ENCODE measurements at places on chromosomes 4 and X. TPM values are rescaled to one million over a fixed set of nuclear protein-coding genes. Genes with fewer than 3 reads are reported as not detected.

DNA sequence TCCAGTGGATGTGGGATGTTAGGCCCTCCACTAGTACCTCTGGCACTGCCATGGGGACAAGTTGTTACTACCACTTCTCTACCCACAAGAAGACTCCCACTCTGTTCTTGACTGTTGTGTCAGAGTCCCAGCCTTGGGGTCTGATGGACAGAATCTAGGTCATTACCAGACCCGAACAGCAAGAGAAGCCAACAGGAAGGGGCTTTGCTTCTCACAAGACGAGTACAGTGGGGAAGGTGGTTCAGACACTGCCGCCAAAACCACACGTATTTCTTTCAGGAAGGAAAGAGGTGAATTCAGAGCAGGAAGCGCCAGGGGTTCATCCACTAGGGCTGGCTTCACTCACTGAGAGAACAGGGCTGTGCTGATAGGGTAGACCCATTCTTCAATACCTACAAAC, 161.3 kb upstream of the KIT start:
- no peak for DNase-seq

DNA sequence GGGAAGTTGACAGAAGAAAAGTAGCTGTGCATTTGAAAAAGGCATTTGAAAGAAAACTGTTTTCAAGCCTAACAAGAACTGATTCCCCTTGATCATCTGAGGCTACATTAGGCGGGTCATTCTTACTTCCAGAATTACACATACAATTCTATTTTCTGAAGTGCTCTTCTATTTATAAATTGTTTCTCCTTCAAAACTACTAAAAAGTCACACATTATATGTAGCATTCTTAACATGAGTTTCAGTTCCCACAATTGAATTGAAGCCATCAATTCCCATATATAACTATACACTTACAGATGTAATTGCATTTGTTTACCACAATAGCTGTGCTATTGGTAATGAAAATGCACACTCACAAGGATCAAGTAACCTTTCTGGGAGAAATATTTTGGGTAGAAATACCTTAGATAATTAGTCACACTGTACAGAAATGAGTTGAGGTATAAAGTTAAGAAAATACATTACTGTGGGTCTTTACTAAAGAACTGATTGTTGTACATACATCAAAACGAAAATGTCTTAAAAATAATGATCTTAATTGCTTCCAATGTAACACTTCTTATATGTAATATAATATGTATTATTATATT, 1688.0 kb upstream of the AGA start:
- no peak for DNase-seq

- no peak for DNase-seq
These were observed 30.8 kb upstream of the AFAP1 start for GRCh38 chr4:7970361-7970946.

GRCh38 chrX:71550578-71550977, 17.7 kb downstream of the OGT start:
- DNase-seq: no peak

GRCh38 chr4:47490550-47490949, 5.5 kb downstream of the ATP10D start:
- no peak for DNase-seq

DNA sequence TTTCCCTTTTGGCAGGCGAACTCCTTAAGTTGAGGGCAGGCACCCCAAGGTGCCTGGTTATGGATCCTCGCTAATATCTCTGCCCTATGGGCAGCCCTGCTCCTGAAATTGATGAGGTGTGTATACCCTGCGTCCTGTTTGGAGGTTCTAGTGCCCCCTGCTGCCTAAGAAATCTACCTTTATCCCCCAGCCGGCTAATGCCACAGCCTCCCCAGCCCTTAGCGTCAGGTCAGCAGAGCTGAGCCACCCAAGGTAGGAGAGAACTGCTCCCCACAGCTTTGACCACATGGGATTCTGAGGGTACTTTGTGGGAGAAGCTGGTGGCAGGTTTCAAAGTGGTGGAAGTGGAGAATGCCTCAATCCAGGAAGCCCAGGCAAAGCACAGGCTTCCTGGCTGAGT, 50.8 kb downstream of the ANAPC4 start:
- no peak for DNase-seq

The CPLX1 gene
- total RNA-seq: 3.7 TPM

GRCh38 chr4:113122066-113122465, 72.6 kb downstream of the ANK2 start:
- DNase-seq: no peak

- no peak for DNase-seq
These were observed 37.7 kb upstream of the FRAS1 start for GRCh38 chr4:78019414-78019813.

The NPY5R gene
- not detected for total RNA-seq

GRCh38 chrX:73930300-73930699, 367.3 kb downstream of the CHIC1 start:
- no peak for DNase-seq

The ZBED1 gene
- total RNA-seq: 35.3 TPM

The MAGEB17 gene
- total RNA-seq: not detected

DNA sequence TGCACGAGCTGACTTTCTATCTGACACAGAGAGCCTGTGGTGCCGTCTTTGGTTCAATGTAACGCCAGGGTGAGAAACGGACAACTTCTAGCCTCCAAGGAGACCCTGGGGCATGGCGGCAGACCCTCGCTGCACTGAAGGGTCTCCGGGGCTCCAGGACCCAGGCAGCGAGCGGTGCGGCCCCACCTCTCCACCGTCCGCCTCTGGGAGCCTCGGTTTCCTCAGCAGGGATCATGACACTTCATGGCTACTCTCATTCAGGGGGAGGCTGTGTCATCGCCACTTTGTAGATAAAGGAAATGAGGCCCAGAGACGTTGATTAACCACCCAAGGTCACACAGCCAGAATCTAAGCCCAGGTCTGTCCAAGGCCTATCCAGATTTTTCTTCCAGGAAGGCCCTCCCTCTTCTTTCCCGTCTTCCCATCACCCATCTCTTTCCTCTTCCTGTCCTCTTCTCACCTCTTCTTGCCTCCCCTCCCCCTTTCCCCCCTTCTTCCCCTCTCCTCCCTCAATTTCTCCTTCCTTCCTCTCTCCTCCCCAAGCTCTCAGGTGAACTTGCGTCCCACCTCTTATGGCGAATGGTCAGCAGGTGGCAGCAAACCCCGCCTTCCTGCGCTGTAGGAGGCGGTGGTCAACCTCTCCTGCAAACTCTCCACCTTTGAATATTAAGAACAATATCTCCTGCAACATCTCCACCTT, 69.3 kb upstream of the HMX1 start:
- DNase-seq: no peak

All from activated naive CD8-positive, alpha-beta T cell treated with anti-CD3 and anti-CD28 coated beads, Interleukin-2, amount 10 ng/mL, durations not matched to agents 7 days and 5 days (primary cell).